ENCODE measurements at places on chromosomes 7 and 10. TPM values are rescaled to one million over a fixed set of nuclear protein-coding genes. Genes with fewer than 3 reads are reported as not detected.

The GAD2 gene
- 0.11 TPM for total RNA-seq

The NKX1-2 gene
- total RNA-seq = not detected

The NPTX2 gene
- 7.2 TPM for total RNA-seq

The ORAI2 gene
- total RNA-seq = 11.5 TPM

The PPP1R9A gene
- 28.6 TPM for total RNA-seq

The NXPH1 gene
- 2.0 TPM for total RNA-seq

The CTNNA3 gene
- total RNA-seq = 26.1 TPM

The LRRC18 gene
- total RNA-seq = 0.32 TPM

The DPY19L1 gene
- total RNA-seq = 72.8 TPM

The UTF1 gene
- total RNA-seq = not detected

The RADIL gene
- total RNA-seq = 4.9 TPM

The PDLIM1 gene
- total RNA-seq = 24.4 TPM

The C10orf105 gene
- 0.26 TPM for total RNA-seq

The INHBA gene
- total RNA-seq = 12.4 TPM

The DDX21 gene
- 37.5 TPM for total RNA-seq

The GPER1 gene
- 1.9 TPM for total RNA-seq

The SPAM1 gene
- not detected for total RNA-seq

The PAX4 gene
- total RNA-seq = not detected

The SDK1 gene
- total RNA-seq = 15.1 TPM

The MKX gene
- total RNA-seq = 6.2 TPM

The CYP3A4 gene
- total RNA-seq = not detected

The STAMBPL1 gene
- 29.0 TPM for total RNA-seq

The SLC26A5 gene
- 1.6 TPM for total RNA-seq

The PANK1 gene
- total RNA-seq = 11.6 TPM

The POLR2J2 gene
- 7.8 TPM for total RNA-seq

The OR6V1 gene
- total RNA-seq = not detected

The LBX1 gene
- total RNA-seq = not detected

The SLC16A9 gene
- 9.2 TPM for total RNA-seq

The GJD4 gene
- not detected for total RNA-seq

The OR2A1 gene
- 0.05 TPM for total RNA-seq

The GALNT17 gene
- total RNA-seq = 27.0 TPM

The TMEM273 gene
- total RNA-seq = 14.4 TPM

The FAM170B gene
- not detected for total RNA-seq

The OPN1SW gene
- total RNA-seq = not detected

The SEMA3E gene
- total RNA-seq = 24.3 TPM

The EBF3 gene
- total RNA-seq = 29.4 TPM

The CDK1 gene
- total RNA-seq = 66.8 TPM

Measured in urinary bladder (tissue), 4 donors.